ENCODE measurements at places on chromosomes 16 and 17.

DNA sequence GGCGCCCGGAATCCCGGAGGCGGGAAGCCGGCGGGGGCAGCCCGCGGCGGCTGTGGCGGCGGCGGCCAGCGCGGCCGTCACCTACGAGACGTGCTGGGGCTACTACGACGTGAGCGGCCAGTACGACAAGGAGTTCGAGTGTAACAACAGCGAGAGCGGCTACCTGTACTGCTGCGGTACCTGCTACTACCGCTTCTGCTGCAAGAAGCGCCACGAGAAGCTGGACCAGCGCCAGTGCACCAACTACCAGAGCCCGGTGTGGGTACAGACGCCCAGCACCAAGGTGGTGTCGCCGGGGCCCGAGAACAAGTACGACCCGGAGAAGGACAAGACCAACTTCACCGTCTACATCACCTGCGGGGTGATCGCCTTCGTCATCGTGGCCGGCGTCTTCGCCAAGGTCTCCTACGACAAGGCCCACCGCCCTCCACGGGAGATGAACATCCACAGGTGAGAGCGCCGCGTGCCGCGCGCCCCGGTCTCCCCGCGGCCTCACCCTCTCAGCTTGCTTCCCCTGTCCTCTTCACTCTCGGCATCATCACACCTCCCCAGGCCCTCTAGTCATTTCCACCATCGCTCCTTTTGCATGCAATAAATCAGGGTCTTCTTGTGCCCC lies 706 bp downstream of the SHISA6 start:
- DNase-seq: no peak

GRCh38 chr17:290626-291025 lies 62.0 kb downstream of the RPH3AL start:
- DNase-seq: no peak

DNA sequence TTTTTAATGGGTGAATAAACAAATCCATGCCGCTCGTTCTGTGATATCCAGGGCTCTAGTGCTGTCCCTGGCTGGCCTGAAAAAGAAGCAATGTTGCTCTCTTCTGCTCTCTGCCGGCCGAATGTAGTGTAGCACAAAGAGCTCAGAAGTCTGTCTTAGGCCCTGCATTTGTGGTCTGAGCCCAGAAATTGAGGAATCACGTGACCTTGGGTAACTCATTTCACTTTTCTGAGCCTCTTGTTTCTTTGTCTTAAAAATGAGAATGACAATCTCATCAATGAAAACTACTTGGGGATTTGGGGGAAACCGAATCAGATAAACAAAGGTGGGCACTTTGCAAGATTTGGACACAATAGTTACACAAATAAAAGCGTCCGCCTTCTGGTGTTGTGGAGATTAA lies 381.6 kb upstream of the ASIC2 start:
- peak; percentile 73 for DNase-seq

DNA sequence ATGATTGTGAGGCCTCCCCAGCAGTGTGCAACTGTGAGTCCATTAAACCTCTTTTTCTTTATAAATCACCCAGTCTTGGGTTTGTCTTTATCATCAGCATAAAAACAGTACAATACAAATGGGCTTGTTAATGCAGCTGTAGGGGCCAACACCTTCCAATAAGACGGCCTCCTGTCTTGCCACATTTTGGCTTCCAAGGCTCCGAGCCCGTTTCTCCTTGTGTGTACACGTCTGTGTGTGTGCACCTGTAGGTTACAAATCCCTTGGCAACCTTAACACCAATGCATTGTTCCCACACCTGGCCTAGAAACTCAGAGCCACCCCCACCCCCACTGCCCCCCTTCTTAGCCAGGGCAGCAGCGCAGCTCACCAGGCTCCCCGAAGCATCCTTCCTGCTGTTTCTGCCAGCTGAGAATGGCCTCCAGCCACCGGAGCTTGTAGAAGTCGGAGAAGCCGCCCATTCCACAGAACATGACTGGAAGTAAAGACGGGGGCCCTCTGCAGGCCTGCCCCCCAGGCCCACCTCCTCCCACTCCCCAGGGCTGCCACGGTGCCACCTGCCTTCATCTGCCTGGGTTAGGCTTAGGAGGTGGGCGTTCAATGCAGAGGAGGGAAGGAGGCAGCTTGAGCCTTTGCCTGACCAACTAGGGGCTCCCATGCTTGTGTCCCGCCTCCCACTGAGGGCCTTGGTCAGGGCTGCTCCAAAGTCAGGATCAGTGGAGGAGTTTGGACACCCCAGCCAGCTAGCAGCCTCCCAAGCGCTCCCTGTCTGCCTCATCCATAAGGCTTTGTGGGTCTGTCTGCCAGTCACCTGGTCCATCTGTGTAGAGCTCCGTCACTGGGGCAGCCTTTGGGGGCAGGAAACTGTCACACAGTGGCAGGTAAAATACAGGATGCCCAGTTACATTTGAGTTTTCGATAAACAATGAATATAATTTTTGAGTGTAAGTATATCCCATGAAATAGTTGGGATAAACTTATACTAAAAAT lies 10.6 kb downstream of the C16orf89 start:
- DNase-seq: no peak

DNA sequence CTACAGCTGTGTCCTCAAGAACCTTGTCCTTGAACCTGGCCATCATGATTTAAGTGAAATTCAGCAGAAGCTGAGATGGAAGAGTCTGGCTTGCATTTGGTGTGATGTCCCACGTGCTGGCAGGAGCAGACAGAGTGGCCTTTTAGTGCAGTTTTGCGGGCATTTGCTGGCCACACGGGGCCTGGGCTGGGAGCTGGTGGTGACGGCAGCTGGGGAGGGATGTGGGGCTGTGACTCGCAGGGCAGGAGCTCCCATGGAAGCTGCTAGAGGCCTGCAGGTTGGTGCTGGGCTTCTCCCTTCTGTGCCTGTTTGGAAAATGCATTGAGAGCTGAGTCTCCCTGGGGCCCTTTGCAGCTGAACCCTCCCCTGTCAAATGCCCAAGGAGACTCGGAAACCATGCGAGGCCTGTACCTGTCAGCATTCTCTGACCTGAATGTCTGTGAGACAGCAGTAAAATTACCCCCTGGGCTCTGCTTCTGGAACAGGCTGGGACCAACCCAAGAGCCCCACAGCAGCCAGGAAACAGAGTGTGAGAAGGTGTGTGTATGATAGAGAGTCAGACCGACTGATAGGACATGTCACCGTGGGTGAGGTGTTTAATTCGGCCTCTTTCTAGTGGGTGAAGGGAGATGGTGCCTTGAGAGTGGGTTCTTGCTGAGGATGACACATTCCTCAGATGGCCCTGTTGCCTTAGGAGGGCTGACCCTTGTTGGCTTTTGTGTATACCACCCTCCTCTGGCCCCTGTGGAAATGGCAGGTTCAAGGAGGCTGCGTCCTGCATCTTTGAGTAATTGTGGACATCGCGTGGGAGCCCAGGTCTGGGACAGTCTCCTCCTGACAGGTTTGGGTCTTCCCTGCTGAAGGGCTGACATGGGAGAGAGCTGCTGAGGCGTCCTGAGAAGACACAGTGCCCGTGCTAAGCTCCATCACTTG lies 145.5 kb downstream of the MSI2 start:
- DNase-seq: no peak

DNA sequence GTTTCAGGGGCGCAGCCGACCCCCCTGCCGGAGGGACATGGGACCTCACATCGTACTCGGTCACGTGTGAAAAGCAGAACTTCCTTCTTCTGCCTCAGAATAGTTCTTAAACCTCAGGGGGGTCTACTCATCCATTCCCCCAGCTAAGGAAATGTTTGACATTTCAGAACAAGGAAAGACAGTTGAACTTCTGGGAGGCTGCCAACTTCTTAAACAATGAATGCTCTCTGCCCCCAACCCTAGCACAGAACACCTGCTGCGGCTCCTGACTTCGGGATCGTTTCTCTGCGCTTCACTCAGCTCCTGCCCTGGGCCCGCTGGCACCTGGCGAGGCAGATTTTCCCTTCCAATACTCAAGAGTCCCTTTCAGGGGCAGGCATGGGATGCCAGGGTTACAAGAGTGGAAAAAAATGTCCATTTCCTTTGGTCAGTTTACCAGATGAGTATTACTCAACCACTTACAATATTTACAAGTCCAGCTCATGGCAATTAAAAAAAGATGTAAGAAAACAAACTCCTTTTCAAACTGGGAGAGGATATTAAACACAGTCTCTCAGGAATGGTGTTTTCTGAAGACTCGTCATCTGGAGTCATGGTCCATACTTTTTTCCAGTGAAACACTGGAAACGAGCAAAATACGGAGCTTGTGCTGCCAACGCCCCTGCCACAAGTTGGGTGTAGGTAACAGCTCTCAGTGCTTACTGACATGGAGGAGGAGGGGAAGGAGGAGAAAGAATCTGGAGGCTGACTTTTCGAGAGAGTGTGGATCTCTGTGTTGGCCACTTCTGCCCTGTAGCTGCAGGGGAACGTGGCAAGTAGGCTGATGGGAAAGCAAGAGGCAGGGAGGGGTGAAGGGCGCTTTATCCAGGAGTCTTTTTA lies 235.7 kb downstream of the NTN1 start:
- DNase-seq: no peak

DNA sequence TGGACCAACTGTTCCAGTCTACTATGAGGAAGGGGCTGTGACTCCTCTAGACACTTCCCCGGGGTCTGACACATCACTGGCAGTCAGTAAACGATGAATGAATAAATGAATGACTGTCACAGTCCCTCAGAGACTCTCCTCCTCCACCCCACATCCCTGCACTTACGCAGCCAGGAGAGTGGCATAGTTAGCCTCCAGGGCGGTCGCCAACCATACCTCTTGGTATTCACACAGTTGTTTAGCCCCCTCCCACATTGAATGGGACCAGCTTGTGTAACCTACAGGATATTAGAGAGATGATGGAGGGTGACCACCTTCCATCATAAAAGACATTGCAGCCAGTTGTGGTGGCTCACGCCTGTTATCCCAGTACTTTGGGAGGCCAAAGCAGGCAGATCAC lies 25.7 kb downstream of the UBALD1 start:
- no peak for DNase-seq

DNA sequence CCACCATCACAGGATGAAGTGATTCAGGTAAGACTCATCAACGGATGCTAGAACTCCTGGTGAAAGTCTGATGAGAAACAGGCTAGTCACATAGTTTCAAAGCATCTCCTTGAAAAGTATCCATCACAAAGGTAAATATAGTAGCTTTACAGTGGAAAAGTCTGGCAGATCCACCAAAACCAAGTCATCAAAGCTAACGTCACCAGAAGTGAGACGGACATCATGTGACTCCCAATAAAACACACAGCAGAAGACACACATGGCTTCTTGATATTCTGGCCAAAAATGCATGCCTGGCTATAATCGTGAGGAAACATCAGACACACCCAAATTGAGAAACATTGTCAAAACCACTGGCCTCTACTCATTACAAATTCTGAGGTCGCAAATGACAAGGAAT lies 17.9 kb upstream of the TRPV3 start:
- no peak for DNase-seq

DNA sequence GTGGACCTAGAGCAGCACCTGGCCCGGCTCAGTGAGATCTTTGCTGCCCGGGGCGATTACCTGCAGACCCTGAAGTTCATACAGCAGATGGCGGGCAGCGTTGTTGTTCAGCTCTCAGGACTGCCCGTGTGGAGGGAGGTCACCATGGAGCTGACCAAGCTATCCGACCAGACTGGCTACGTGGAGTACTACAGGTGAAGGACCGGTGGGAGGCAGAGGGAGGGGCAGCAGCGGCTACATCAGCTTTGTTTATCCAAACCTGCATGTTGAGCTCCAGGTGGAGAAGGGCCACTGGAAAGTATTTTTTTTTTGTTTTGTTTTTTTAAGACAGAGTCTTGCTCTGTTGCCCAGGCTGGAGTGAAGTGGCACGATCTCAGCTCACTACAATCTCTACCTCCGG lies 23.9 kb downstream of the TTYH2 start:
- DNase-seq: no peak

DNA sequence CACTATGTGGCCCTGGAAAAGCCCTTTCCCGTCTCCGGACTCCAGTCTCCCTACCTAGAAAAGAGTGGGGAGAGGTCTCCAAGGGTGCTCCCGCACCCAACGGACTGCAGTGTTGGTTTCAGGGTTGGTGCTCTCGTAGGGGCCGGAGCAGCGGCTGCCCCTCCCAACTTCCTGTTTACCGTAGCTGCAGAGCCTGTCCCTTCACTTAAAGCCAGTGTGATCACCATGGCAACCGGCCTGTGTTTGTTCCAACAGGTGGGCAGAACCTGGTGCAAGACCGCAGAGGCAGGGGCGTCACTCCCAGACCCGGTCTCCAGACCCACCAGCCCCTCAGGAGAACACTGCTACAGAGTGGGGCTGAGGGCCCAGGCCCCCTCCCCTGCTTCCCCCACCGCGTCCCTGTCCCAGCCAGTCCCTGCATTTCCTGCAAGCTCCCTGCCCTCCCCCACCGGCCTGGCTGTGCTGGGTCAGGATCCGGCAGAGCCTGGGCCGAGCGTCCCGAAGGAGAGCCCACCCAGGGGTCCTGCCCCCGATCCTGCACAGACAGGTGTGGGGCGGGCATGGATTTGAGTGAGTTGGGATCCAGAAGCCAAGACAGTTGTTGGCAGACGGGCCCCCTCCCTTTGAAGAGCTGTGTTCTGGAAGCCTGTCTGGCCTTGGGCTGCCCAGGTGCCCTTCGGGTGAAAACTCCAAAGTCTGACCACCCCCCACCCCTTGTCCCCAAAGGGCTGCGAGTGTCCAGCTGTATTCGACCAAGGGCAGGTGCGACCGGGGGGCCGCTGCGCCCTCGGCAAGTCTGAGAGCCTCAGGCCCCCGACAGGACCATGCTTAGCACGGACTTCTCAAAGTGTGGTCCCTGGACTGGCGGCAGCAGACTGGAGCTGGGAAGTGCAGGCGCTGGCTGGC lies 1.5 kb upstream of the BAIAP3 start:
- no peak for DNase-seq

- DNase-seq: no peak
Measured at GRCh38 chr17:40124279-40125141, 2.7 kb downstream of the MSL1 start.

DNA sequence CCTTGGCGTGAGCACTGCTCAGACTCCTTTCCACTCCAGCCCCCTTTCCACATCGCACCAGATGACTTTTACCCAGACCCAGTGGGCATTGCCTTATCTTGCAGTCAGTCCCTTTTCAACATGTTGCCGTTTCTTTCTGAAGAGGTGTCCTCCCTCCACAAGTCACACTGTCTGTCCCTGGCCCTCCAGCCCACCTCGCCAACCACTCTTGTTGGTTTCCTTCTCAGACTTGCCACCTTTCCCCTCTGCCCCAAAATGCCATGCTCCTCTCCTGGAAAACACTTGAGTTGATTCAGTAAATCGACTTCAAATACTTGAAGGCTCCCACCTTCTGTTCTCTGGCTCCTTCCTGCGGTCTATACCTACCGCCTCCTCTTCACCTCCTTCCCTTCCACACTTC lies 7.5 kb upstream of the ADAM11 start:
- DNase-seq: no peak

DNA sequence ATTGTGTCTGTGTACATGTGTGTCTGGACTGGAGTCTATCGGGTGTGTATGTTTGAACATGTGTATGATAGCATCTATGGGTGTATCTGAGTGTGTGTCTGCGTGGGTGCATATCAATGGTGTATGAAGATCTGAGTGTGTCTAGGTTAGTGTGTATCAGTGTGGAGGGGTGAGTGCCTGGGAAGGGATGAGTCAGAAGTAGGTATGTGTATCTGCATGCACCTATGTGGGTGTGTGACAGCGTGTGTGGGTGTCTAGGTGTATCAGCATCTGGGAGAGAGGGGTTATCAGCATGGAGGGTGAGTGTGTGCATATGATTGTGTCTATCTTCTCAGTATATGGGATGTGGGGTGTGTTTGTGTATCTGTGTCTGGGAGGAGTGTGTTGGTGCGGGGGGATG lies 58.2 kb upstream of the LHX1 start:
- DNase-seq: no peak

GRCh38 chr17:78407387-78408000 lies 29.0 kb downstream of the PGS1 start:
- DNase-seq: no peak

Data from midbrain (tissue), 1 donor.